ENCODE measurements at places on chromosomes 2 and 18.

DNA sequence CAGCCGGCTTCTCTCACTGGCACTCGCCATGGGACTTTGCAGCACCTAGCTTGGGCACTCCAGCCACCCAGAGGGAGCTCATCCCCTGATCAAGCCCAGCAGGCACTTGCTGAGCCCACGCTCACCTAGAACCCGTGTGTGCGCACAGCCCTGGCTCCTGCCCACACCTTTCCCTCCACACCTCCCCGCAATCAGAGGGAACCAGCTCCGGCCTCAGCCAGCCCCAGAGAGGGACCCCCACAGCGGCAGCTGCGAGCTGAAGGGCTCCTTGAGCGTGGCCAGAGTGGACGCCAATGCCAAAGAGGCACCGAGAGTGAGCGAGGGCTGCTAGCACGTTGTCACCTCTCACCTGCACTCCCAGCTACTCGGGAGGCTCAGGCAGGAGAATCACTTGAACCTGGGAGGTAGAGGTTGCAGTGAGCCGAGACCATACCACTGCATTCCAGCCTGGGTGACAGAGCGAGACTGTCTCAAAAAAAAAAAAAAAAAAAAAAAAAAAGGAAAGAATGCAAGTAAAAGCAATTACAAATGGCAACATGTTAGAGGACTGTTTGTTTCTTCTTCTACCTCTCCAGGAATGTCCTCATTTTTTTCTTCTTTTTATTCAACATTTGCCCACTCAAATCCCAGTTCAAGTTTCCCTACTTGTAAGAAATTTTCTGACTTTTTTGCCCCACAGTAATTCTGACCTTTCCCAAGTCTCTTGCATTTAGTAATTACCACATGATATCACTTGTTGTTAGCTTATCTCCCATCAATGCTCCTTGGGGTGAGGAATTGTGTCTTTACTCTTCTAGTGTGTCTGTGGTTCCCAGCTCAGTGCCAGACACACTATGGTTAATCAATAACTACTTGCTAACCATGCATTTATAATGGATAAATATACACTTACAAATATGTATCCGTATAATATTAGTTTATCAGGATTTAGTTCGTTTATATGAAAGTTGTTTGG lies 40.6 kb upstream of the ST3GAL5 start:
- no peak for DNase-seq
- no peaks in the 10 kb centered on the region for H3K27me3 ChIP-seq
- peaks cover 13% of the 10 kb centered on the region for H3K4me1 ChIP-seq

GRCh38 chr2:231287696-231288095 lies 89.3 kb downstream of the ARMC9 start:
- no peaks in the 10 kb centered on the region for H3K27me3 ChIP-seq
- no peak overlapping the region for H3K4me3 ChIP-seq
- DNase-seq, result no peak
- H3K27ac ChIP-seq, result no peak overlapping the region

- no peaks in the 10 kb centered on the region for H3K27me3 ChIP-seq
- no peak overlapping the region for H3K4me3 ChIP-seq
- H3K36me3 ChIP-seq, result peaks cover 6% of the 10 kb centered on the region
These were observed 14.8 kb downstream of the TIMM21 start for GRCh38 chr18:74163019-74163660.

GRCh38 chr2:190596993-190597392 lies 51.9 kb upstream of the NAB1 start:
- no peaks in the 10 kb centered on the region for H3K4me1 ChIP-seq
- peak; percentile 51 for DNase-seq

- H3K27ac ChIP-seq, result no peak overlapping the region
- no peaks in the 10 kb centered on the region for H3K27me3 ChIP-seq
- H3K4me3 ChIP-seq, result no peak overlapping the region
- no peak for DNase-seq
- H3K36me3 ChIP-seq, result no peaks in the 10 kb centered on the region
- no peaks in the 10 kb centered on the region for H3K4me1 ChIP-seq
These were observed 163.5 kb upstream of the POU3F3 start for GRCh38 chr2:104690255-104690984.

- no peak overlapping the region for H3K4me3 ChIP-seq
- H3K27me3 ChIP-seq, result no peaks in the 10 kb centered on the region
- no peaks in the 10 kb centered on the region for H3K36me3 ChIP-seq
These were observed 94.1 kb upstream of the THOC1 start for GRCh38 chr18:361941-362310.

DNA sequence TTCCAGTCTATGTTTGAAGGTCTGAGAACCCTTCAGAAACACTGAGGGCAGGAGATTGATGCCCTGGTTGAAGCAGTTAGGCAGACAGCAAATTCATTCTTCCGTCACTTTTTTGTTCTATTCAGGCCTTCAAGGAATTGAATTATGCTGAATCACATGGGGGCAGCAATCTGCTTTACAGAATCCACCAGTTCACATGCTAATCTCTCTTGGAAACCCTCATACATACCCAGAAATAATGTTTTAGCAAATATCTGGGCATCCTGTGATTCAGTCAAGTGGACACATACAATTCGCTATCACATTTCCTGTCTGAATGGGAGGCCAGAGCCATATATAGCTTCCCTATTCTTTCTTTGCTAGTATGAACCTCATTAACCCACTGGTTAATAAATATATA lies 301.4 kb upstream of the CNTNAP5 start:
- DNase-seq, result no peak
- H3K27ac ChIP-seq, result no peak overlapping the region
- H3K4me1 ChIP-seq, result no peaks in the 10 kb centered on the region
- no peak overlapping the region for H3K4me3 ChIP-seq
- no peaks in the 10 kb centered on the region for H3K27me3 ChIP-seq
- no peaks in the 10 kb centered on the region for H3K36me3 ChIP-seq

DNA sequence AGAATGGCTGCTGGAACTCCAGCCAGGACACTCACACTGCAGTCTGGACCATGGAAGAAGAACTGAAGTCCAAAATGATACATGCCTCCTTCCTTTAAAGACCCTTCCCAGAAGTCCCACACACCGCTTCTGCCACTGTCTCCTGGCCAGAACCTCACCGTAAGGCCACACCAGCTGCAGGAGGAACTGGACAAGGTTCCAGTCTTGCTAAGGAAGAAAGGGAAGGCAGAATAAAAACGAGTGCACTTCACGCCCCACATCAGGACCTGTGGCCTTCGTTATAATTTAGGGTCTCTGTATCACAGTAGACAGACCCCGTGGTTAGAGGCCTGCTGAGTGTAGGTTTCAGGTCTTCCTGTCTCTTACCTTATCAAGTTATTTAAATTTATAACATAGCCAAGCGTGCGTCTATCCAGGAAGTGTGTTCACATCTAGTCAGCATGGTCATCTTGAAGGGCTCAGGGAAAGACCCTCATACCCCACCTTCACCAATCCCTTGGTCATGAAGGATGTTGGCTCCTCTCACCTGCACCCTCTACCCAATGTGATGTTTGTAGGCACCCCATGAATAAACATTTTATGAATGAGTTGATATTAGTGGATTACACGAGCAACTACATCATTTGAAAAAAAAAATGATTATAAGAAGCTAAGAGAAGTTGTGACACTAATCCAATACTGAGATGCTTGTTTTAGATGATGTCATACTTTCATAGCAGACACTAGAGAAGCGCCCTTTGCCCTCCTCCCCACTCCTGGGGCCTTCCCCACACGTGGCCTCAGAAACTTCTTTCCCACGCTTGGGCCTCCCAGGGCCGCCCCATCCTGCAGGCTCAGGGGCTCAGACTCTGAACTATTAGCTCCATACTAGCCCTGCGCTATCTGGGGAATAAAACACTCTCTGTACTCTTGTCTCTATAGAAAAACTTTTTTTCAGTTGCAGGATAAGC lies 157.6 kb downstream of the FAM210A start:
- no peak for DNase-seq
- H3K4me1 ChIP-seq, result peaks cover 15% of the 10 kb centered on the region
- H3K27me3 ChIP-seq, result no peaks in the 10 kb centered on the region
- H3K27ac ChIP-seq, result no peak overlapping the region
- no peaks in the 10 kb centered on the region for H3K36me3 ChIP-seq

- no peak for DNase-seq
- H3K27ac ChIP-seq, result no peak overlapping the region
- no peaks in the 10 kb centered on the region for H3K4me1 ChIP-seq
- H3K4me3 ChIP-seq, result no peak overlapping the region
These were observed 32.8 kb upstream of the PEX13 start for GRCh38 chr2:60984720-60985119.

GRCh38 chr2:187165936-187166610 lies 282.0 kb downstream of the CALCRL start:
- H3K4me3 ChIP-seq, result no peak overlapping the region
- H3K4me1 ChIP-seq, result peaks cover 13% of the 10 kb centered on the region

DNA sequence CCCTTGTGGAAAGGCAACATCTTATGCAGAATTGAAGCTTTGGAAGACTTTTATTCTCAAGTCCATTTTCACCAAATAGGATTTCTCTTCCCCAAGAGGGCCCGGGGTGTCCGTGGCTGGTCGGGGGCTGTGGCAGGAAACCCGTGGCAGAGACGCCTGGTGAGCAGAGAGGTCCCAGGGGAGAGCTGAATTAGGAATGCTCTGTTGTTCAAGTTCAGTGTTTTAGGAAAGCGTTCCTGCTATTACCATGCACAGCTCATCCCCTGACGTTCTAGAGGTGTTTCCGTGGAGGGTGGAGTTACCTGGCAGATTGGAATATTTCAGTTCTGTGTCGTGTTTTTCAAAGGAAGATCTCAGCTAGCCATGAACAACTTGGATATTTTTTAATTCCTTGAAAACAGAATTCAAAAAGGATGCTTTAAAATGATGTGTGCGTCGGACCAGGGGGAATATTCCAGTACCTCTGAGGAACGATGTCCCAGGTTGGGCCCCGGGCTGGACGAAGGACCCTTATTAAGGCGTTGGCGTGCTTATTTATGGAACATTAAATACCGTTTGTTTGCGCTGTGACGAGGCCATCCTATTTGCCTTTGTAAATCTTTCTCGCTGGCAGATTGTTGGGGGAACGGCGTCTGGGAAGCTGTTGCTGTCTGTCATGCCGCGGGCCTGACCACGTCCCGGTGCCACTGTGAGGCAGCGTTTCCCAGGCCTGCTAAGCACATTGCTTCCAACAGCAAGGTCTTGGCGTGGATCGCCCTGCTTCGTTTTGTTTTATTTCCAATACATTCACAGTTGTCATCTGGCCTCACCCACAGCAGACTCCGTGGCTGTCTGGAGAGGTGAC lies 8.2 kb downstream of the NFATC1 start:
- peak; percentile 25 for DNase-seq
- no peaks in the 10 kb centered on the region for H3K27me3 ChIP-seq
- H3K36me3 ChIP-seq, result no peaks in the 10 kb centered on the region
- H3K4me1 ChIP-seq, result peaks cover 57% of the 10 kb centered on the region

DNA sequence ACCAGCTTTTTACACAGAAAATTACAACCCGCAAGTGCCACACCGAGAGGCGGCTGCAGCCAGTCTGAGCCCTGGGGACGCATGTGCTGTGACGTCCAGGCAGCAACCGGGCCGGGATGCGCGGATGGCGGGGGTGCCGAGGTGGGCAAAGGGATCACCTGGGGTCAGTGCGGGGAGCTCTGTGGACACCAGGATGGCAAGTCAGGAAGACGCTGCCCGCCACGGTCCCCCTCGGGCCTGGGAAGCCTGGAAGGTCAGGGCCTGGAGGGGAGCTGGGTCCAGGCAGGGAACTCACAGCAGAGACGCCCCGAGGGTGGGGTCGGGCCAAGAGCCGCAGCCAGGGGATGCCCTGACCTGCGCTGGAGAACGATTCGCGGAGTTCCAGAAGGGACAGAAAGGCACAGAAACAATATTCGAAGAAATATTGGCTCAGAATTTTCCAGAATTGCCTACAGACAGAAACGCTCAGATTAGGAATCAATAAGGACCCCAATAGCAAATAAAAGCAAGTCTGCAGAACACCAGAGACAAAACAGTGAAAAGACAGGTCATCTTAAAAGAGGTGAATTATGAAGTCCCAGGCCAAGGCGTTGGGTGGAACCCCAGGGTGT lies 11.7 kb upstream of the KIF1A start:
- no peak for DNase-seq
- no peaks in the 10 kb centered on the region for H3K36me3 ChIP-seq

DNA sequence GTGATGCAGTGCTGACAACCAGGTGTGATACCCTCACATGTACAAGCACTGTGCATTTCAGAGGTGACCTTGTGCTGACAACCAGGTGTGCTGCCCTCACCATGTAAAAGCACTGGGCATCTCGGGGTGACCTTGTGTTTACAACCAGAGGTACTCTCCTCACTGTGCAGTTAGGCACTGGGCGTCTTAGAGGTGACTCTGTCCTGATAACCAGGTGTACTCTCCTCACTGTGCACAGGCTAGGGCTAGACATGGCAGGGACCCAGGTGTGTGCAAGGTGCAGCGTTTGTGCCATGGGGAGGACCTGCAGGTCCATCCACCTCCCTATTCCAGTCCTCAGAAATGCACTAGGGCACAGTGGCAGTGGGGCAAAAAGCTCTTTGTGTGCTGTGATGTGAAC lies 8.5 kb upstream of the ALKAL2 start:
- no peaks in the 10 kb centered on the region for H3K4me1 ChIP-seq
- no peak overlapping the region for H3K27ac ChIP-seq
- no peak overlapping the region for H3K4me3 ChIP-seq
- no peak for DNase-seq
- no peaks in the 10 kb centered on the region for H3K36me3 ChIP-seq

DNA sequence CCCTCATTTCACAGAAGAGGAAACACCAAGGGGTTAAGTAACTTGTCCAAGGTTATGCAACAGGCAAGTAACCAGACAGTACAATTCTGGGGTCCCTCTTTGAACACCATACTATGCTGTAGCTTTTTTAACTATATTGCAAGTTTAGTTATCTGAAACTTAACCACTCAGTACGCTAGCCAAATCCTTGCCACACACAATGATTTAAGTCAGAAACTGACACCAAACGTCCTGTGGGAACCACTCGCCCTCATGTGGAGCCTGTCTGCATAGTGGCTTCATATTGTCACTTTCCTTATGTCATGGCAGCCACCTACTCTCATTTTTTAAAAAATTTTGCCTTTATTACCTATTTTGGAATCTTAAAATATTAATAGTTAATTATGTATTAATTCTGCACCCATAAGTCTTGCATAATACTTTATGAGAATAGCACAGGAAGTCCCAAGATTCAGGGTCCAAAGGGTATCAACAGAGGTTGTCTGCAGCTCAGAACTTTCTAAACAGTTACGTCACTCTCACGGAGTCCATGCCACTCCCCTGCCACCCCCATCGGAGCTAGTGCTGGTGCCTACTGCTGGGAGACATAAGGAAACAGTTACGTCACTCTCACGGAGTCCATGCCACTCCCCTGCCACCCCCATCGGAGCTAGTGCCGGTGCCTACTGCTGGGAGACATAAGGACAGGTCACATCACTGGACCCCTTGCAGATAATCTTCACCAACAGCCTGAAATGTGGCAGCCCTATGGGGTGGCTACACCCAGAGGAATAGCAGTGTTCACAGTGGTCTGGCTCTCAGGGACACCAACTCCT lies 99.0 kb downstream of the L3MBTL4 start:
- H3K36me3 ChIP-seq, result no peaks in the 10 kb centered on the region
- H3K27ac ChIP-seq, result no peak overlapping the region
- no peak for DNase-seq
- no peaks in the 10 kb centered on the region for H3K4me1 ChIP-seq

Measured in heart left ventricle (tissue), 16 donors.